Activated T-cell treated with anti-CD3 and anti-CD28 coated beads, Interleukin-2, amount 50 U/mL, for 4 hours (primary cell): ENCODE measurements at places on chromosomes 16 and 17.

DNA sequence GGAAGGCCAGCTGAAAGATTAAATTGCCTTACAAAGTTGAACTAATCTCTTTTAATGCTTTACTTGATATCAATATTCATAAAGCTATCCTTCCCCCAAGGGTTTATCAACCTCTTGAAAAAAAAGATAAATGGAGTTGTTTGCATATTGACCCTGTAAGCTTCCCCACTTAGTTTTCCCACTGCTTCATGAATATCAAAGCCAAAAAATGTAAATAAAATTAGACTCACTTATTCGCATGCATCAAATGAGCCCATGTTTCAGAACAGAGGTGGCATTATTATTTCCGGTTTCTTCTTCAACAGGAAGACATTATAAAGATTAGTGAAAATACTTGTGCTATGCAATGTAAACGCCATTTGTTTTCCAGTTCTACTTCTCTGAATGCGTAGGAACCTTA is 150.7 kb downstream of the CDH11 start:
- DNase-seq = no peak

- DNase-seq = peak; percentile 19
Observed at GRCh38 chr17:58120195-58120822, 27.9 kb upstream of the OR4D1 start.

DNA sequence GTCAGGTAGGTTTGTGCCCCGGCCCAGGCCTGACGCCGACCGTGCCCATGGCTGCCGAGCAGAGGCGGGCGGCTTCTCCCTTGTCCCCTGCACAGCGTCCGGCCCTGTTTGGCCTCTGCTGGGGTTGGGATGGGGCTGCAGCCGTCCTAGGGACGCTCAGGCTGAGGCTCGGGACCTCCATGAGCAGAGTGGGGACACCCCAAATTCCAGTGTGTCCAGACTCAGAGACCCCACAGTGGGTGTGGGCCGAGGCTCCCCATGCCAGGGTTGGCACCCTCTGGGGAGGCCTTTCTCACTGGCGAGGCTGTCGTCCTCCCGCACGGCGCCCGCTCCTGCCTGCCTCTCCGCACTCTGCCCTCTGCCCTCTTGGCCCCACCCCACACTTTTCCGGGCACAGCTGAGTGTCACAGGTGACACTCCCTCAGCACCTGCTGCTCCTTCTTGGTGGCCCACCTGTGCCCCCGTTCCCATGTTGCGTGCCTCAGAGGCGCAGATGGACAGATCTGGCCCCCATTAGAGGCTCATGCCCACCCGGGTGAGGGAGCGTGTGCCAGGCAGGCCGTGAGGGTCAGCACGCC is 16.1 kb downstream of the TRAF7 start:
- no peak for DNase-seq

- no peak for DNase-seq
Observed at GRCh38 chr17:76174037-76174436, 33.0 kb upstream of the FOXJ1 start.
